ENCODE measurements at places on chromosomes 16 and 17.
A peak's percentile ranks its signal among the peaks of the same experiment; 100 is the strongest.

GRCh38 chr16:29915590-29916247, 10.3 kb downstream of the KCTD13 start:
- DNase-seq: no peak

DNA sequence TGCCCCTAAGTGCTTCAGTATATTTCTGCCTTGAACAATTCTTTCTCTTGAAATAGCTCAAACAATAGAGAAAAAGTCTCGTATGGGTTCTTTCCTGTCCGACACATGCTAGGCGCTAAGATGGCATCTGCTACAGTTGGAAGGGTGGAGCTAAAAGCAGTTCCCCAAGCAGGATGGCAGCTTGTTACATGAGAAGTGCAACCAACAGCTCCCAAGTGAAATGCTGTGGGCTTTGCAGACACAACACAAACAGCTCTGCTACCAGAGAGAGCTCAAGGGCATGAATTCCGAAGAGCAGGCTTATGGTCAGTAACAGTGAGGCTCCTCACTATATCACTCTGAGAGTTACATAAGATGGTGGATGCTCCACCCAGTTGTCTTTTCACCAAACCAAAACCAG, 83.8 kb downstream of the VPS53 start:
- no peak for DNase-seq

DNA sequence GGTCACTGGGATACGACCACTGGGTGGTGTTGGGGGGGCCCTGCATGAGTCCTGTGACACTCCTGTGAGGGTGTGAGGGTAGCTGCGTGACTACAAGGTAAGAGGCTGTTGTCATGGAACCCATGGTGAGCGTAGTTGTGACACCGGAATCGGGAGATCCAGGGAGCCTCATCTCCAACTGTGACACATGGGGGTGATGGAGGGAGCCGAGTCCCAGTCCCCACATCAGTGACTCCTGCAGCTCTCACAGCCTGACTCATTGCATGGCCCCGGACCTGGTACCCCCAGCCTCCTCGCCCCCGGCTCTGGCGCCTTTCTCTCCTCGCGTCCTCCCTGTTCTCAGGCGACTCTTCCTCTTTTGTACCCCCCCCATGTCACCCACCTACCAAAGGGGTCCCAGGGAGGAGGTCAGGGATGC, 14.2 kb downstream of the CDH16 start:
- no peak for DNase-seq

GRCh38 chr17:16353317-16354174, at the start of gene CENPV:
TSS of gene CENPV (minus strand) at chr17:16353469. CDS start at chr17:16353436, 33 bp downstream.
- DNase-seq: peak; percentile 34

DNA sequence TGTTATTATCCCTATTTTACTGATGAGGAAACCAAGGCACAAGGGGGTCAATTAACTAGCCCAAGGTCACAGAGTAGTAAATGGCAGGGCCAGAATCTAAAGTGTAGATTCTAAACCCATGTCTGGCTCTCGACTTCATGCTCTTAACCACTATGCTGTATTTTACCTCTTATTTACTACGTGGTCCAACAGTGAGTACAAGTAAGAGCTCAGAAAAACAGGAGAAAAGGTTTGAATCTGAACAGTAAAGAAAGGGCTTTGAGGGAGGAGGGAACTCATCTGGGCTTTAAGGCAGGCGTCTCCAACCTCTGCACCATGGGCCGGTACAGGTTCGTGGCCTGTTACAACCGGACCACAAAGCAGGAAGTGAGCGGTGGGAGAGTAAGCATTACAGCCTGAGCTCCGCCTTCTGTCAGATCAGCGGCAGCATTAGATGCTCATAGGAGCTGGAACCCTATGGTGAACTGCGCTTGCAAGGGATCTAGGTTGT, 62.9 kb downstream of the SMURF2 start:
- DNase-seq: no peak

GRCh38 chr17:36188891-36189306, 7.7 kb downstream of the CCL3L1 start:
- no peak for DNase-seq

DNA sequence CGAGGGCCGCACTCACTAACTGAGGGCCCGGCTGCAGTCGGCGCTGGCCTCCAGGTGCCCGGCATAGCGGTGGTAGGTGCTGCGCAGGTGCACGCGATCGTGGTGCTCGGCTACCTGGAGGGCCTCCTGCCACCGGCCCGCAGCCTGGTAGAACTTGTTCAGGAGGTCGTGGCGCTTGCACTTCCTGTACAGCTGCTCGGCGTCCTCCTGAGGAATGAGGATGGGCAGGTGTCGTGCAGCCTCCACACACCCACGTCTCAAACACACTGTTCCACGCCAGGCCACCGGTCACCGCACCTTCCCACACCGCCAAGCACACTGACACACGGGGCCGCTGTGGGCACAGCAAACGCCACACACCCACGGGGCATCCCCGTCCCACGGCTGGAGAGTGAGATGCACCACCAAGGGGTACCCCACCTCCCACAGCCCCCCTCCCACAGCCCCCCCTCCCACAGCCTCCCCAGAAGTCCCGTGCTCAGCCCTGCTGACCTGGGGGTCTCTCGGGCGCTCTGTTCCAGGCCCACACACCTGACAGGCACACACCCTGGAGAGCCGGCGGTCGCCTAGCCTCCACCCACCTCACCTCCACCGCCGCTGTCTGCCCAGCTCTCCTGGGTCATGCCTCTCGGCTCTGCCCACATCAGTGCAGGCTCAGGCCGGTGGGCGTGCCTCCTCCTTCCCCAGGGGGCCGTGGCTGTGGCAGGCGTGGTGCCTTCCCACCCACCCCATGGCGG, 7.4 kb upstream of the TMEM204 start:
- no peak for DNase-seq

DNA sequence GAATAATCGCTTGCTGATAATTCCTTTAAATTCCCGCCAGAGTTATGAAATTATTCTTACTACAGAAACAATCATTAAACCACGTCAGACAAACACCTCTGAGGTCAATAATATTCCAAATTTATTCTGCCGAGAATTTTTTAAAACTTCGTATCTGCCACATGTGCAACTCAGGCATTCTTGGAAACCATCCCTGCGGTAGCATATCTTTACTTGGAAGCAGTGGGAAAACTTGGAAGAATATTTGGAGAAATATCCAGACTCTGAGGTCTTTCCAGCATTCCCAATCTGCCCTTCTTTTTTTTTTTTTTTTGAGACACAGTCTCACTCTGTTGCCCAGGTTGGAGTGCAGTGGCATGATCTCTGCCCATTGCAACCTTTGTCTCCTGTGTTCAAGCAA, 2.0 kb upstream of the CCL11 start:
- peak; percentile 62 for DNase-seq

- DNase-seq: peak; percentile 13
Observed at GRCh38 chr17:17305281-17305801, 2.2 kb downstream of the NT5M start.

DNA sequence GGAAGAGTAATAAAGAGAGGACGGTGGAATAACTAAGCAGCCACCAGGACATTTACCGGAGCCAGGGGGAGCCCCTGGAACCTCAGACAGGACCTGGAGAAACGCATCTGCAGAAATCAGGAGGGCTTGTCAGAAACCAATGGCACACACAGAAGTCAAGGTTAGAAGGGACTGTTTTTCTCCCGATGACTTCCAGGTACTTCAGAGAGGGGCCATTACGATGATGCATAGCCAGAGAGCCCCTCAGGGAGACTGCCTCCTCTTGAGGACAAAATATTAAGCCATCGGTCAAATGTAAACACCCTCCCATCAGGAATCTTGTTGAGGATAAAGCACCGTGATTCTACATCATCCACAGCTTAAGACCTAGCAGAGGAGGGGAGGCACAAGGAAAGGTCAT, 333.6 kb upstream of the CDH5 start:
- DNase-seq: no peak

DNA sequence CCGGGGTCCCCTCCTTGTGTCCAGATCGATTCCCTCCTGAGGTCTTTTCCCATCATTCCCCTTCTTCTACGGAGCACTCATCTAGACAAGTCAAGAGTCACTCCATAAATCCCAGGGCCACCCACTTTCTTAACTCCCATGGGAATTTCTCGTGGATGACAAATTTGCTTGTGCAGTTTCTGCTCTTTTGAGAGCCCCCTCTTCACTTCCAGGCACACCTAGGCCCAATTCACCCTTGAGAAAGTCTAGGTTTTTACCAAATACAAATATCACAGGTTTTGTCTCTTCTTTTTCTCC, 522 bp upstream of the POLDIP2 start:
- no peak for DNase-seq

DNA sequence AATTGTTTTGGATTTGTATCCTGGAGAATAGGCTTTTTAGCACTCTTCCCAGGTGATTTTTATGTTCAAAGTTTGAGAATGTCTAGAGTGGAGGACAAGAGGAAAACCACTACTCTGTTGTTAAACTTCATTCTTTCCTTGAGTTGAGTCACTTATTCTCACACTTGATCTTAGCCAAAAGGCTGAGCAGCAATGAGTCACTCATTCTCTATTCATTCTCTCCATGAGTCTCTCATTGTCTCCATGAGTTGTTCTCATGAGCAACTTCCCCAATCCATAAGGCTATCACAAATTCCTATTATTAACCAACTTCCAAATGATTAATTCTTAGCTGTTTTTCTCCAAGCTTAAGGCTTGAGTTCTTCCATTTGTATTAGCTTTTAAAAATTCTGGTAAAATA, 1393.3 kb downstream of the CDH8 start:
- peak; percentile 74 for DNase-seq

DNA sequence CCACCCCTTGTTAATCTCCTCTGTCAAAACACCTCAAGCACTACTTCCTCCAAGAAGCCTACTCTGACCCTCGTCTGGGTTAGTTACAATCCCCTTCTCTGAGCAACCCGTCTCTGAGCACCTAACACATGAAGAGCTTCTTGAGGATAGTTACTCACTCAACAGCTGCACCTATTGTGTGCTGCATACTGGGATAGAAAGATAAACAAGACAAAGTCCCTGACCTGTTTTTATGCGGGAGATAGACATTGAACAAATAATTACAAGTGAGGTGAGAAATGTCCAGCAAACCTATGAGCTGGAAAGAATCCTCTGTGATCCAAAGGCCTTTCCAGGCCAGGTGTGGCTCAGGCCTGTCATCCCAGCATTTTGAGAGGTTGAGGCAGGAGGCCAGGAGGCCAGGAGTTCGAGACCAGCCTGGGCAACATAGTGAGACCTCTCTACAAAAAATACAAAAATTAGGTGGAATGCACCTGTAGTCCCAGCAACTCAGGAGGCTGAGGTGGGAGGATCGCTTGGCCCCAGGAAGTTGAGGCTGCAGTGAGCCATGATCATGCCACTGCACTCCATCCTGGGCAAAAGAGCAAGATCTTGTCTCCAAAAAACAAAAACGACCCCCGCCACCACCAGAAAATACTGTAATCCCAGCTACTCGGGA, 5.5 kb upstream of the ZNF771 start:
- DNase-seq: no peak

DNA sequence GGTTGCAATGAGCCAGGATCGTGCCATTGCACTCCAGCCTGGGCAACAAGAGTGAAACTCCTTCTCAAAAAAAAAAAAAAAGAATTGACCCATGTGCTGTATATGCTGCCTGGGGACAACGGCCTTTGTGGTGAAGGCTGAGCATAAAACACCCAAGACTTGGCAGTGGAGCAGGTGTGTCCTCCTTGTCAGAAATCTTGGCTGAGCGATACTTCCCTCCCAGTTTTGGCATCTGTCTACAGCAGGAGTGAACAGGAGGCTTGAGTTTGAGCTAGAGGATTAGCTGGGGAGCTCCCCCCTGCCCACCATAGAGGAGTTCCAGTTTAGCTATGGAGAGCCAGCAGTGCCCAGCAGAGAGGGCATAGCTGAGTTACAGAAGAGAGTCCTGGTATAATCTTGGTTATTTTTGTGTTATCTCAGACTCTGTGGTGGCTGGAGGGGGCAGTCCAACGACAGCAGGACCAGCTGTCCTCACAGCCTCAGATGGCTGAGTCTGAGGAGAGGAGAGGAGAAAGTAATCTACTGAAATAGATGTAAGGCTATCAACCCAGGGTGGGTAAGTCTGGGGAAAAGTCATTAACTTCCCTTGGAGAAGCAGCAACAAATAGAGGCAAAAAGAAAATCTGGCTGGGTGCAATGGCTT, 18.4 kb downstream of the SP2 start:
- DNase-seq: no peak

- peak; percentile 88 for DNase-seq
Observed at GRCh38 chr17:50681263-50682200, 26.2 kb downstream of the ANKRD40 start.

GRCh38 chr17:10177131-10177912, 21.1 kb downstream of the GAS7 start:
- peak; percentile 78 for DNase-seq

- DNase-seq: peak; percentile 68
Observed at GRCh38 chr16:69535123-69536050, 30.4 kb upstream of the NFAT5 start.

- no peak for DNase-seq
Observed at GRCh38 chr17:64709481-64709880, 47.4 kb upstream of the SMURF2 start.

DNA sequence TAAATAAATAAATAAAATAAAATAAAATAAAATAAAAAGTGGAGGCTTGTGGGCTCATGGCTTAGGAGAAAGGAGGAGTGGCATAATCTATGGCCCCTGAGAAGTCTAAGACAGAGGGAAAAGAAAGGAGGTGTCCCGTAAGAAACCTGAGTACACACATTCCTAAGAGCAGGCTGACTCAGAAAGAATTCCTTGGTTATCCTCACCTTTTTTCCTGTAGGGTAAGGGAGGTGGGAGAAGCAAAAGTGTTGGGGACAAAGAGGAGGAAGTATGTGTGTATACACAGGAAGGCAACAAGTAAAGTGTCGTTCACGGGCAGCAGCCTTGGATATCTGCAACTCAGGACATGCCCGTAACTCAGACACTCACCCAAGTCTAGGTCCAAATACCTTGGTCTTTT, 29.3 kb downstream of the MARF1 start:
- DNase-seq: no peak

DNA sequence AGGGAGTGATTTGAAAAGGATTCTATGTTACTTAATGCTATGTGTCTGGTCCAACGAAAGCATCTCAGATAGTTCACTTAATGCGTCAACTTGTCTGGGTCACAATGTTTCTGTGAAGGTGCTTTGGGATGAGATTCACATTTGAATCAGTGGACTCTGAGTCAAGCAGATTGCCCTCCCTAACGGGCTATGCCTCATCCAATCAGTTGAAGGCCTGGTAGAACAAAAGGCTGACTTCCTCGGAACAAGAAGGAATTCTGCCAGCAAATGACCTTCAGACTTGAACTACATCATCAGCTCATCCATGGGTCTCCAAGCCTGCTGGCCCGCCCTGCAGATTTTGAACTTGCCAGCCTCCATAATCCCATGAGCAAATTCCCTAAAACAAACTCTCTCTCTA, 15.2 kb downstream of the EMP2 start:
- no peak for DNase-seq

- no peak for DNase-seq
Observed at GRCh38 chr16:80071964-80072456, 468.8 kb upstream of the DYNLRB2 start.

Measured in fibroblast of upper back skin (primary cell).